Upper lobe of right lung (tissue), 1 donor: ENCODE measurements at places on chromosomes 2 and 18.
A peak's percentile ranks its signal among the peaks of the same experiment; 100 is the strongest.

DNA sequence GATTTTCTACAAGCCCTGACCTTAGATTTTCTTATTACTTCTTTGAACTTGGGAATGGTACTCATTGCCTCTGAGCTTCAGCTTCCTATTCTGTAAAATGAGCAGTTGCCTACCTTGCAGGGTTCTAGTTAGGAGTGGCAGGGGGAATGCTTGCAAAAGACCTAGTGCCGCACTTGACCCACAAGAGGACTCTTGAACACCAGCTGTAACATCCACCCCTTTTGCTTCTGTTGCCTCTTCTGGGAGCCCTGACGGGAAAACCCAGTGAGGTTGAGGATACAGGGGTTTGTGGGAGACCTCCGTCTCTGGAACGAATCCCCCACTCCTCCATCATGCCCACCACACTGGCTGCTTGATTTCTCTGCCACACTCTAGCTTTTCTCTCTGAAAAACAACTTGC is 27.1 kb upstream of the LBH start:
- DNase-seq: no peak

DNA sequence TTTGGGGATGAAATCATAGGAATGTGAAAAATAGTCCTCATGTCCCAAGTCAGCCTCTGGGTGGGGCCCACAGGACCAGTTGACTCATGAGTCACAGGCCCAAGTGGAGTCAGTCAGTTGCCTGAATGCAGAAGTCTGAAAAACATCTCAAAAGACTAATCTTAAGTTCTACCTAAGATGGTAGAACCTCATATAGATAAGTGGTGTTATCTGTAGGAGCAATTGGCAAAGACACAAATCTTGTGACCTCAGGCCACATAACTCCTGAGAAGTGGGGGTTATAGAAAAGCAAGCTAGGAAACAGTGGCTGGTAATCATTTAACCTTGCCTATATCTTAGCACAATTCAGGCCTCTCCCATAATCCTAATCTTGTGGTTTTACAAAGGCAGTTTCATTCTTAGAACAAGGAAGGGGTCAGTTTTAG is 257.1 kb upstream of the SPOPL start:
- DNase-seq: no peak

GRCh38 chr2:185782223-185782769 is 43.7 kb downstream of the FSIP2 start:
- no peak for DNase-seq

GRCh38 chr2:233811732-233812131 is 33.6 kb downstream of the MROH2A start:
- peak; percentile 38 for DNase-seq

DNA sequence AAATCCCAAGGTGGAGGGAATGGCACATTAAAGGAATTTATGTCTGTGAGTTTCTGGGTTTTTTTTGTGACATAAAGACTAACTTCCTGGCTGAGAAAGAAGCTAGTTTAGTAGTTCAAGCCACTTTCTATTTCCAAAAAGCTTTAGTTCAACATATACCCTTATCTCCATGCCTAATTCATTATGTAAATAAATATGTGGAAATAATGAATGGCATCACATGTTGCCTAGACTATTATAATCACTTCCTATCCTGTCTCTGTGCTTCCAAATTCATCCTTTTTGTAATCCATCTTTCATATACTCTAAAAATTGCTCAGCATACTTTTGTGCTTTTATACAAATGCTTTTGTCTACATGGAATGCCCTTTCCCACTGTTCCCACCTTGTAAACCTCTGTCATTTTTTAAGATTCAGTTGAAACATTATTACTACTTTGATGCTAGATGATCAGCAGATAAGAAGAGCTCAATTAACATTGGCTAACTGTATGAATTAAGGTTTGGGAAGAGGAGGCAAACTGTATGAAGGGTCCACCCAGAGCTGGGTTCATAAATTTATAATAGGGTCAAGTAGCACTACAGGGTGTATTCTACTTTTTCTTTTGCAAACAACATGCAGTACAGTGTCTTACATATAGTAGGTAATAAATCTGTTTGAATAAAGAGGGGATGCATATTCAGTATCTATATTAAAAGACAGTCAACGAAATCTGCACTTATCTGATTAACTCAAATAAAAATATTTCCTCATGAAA is 61.7 kb upstream of the MTIF2 start:
- DNase-seq: no peak

GRCh38 chr2:203798296-203799087 is 69.1 kb upstream of the CTLA4 start:
- no peak for DNase-seq

DNA sequence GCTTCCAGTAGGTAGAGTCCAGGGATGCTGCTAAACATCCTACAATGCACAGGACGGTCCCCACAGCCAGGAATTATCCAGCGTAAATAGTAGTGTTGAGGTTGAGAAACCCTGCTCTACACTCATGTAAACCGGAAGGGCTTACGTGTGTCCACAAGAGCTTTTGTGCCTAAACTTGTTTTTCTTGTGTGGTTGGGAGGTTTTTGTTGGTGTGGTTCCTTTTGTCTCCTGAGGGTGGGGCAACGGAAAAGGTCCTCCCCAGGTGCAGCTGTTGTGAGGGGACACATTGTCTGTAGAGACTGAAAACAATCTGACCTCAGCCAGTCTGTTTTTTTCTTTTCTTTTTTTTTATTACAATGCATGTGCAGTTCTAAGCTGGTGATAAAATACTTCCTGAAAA is 72.7 kb upstream of the MGAT5 start:
- no peak for DNase-seq

DNA sequence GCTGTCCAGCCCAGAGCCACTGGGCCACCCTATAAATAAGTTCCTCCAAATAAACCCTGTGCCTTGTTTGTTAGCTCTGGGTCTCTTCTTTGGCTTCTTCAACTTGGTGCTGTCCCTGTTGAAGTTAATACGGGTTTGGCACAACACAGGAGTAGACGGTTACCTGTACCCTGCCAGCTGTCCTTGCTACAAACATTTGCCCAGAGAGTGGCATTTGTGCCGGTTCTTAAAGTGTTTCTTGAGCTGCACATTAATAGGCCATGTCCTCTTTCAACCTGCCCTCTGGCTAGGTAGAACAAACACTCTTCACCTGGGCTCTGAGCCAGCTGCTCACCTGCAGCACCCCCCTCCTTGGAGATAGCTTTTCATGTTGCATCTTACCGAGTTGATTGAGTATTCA is 139.2 kb downstream of the NEDD4L start:
- DNase-seq: peak; percentile 70

- no peak for DNase-seq
These were observed 63.1 kb downstream of the PARD3B start for GRCh38 chr2:204608237-204608939.

GRCh38 chr2:174280596-174280995 is 32.3 kb upstream of the OLA1 start:
- no peak for DNase-seq

- DNase-seq: no peak
These were observed 31.4 kb downstream of the ZCCHC2 start for GRCh38 chr18:62554061-62554815.

DNA sequence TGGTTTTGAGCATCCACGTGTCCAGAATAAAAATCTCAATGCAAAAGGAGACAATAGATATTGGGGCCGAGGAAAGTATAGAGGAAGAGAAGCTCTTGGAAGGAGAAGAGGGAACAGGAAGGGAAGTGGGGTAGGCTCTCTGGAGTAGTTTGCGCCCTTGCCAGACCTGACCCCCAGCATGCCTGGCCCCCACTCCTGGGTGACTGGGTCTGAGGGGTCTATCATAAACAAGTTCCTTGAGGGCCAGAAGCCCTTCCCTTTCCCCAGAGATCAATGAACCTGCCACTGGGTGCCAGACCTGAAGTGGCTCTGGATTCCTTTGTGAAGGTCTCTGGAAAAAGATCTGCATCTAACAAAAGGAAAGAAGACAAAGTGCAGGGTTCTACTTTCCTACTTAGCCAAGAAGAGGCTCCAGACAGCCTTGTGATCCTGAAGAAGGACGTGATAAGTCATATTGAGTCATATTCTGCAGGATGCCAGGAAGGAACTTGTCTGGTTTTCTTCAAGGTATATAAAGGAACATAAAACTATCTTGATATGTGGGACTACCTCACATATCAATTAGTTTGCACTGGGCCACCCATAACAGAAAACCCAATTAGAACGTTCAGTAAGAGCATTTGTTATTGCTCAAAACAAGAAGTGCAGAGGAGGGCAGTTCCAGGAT is 18.7 kb upstream of the ATOH8 start:
- no peak for DNase-seq

- no peak for DNase-seq
These were observed 81.5 kb upstream of the RMDN2 start for GRCh38 chr2:37843556-37843955.

DNA sequence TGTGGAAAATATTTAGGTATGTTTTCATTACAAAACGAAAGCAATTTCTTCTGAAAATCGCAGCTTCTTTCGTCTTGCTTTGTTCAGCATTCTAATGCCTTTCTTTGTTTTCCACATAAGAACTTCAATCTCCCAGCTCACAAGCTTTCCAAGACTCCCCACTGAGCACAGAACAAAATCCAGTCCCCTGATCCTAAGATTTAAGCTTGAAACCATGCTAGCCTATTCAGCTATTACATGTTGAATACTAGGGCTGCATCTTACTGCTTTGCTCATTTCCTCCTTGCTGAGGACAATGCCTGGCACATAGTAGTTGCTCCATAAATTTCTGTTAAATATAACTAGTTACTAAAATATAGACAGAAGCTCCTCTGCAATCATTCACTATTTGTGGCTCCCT is 160.6 kb downstream of the GALNT3 start:
- no peak for DNase-seq

DNA sequence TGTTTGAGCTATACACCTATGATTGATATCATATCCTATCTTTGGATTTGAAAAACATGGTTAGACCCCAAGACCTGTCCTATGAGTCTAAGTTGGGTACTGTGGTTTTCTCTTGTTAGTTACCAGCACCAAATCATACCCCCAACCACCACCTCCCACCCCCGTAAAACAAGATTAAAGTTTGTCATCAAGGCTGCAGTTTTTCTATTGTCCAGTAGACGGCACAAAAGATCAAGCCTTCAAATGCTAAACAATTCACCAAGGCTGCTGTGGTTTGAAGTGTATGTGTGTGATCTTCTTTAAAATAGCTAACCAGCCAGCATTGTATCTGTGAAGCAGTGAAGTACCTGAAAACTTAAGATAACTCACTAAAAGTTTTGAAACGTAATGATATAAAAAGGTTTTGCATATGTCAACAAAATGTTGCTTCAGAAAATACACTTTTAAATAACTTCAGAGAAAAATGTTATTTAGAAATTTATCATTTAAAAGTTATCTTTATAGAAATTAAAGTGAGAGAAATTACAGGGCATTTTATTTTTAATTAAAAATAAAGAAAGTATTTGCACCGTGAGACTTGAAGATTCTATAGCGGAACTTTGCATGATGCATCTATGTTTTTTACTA is 5.8 kb upstream of the MEIS1 start:
- no peak for DNase-seq

DNA sequence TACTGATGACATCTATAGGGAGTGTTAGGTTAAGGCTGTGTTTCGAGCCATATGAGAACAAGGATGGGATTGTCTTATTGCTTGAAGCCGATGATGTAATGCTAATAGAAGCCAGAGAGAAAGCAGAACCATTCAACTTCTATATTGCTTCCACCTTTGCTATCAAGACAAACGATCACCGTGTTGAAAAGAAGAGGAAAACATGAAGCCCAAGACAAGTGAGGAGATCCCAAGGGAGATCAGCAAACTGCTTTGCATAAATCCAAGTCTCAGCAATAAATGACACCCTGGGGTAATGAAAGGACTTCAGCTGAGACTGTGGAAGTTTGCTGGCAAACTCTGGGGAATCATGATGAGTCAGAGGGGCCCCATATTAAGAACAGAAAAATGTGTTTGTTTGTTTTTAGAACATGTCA is 206.2 kb downstream of the NCKAP5 start:
- DNase-seq: no peak

DNA sequence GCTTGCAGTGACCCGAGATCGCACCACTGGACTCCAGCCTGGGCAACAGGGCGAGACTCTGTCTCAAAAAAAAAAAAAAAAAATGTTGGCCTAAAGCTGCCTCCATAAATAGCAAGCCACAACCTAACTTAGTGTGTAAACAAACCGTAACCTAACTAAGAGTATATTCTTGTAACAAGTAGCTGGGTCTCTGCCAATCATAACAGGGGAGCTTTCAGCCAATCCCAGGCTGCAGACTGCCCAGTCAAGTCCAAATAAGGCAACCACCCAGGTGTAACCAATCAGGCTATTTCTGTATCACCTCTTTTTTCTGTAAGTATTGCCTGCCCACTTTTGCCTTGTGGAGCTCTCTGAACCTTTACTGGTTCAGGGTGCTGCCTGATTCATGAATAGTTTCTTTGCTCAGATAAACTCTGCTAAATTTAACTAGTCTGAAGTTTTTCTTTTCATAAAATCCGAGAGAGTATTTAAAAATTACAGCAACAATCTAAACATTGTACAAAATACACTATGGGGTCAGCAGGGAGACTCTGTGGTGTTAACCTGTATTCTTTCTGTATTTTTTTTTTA is 4.5 kb downstream of the PSTPIP2 start:
- no peak for DNase-seq

GRCh38 chr18:3816610-3817363 is 366.8 kb downstream of the TGIF1 start:
- no peak for DNase-seq

DNA sequence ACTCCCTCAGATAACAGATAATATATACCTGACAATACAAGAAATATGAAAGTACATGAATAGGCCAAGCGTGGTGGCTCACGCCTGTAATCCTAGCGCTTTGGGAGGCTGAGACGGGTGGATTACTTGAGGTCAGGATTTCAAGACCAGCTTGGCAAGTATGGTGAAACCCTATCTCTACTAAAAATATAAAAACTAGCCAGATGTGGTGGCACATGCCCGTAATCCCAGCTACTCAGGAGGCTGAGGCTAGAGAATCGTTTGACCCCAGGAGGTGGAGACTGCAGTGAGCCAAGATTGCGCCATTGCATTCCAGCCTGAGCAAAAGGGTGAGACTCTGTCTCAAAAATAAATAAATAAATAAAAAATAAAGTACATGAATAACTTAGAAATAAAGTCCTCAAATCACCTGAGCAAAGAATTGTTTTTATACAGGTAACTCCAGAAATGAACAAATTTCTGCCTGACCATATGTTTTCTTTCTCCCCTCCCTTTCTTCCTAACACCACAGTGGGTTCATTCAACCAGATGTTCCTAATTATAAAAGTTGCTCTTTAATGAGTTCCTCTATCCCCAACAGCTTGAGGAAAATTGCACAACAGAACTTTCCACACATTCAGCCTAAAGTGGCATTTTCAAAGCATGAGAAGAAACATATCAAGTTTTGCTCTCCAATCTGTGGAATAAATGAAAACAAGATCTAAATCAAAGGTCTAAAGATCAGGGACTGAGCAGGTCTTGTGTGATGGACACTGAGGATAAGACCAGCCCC is 33.6 kb upstream of the AP1S3 start:
- no peak for DNase-seq

- no peak for DNase-seq
These were observed 9.1 kb downstream of the NCL start for GRCh38 chr2:231455222-231455621.

- DNase-seq: no peak
These were observed 33.1 kb downstream of the ARL4C start for GRCh38 chr2:234463626-234464290.

GRCh38 chr18:42363446-42364441 is 408.7 kb downstream of the PIK3C3 start:
- no peak for DNase-seq
